ENCODE measurements at places on chromosomes 1 and 21. TPM values are rescaled to one million over a fixed set of nuclear protein-coding genes. Genes with fewer than 3 reads are reported as not detected.

The ANGEL2 gene
- 70.6 TPM for total RNA-seq

The HES2 gene
- total RNA-seq: 0.22 TPM

The HP1BP3 gene
- 257 TPM for total RNA-seq

The GBP6 gene
- not detected for total RNA-seq

The FOXD2 gene
- 0.32 TPM for total RNA-seq

The TGFBR3 gene
- total RNA-seq: 9.0 TPM

The RUNX1 gene
- 0.19 TPM for total RNA-seq

The A3GALT2 gene
- total RNA-seq: not detected

The ARID4B gene
- total RNA-seq: 38.5 TPM

The NEGR1 gene
- total RNA-seq: 0.62 TPM

The CA14 gene
- 56.4 TPM for total RNA-seq

The COA7 gene
- 10.9 TPM for total RNA-seq

The LRRC8C gene
- total RNA-seq: 5.5 TPM

The CAP1 gene
- 154 TPM for total RNA-seq

The INSRR gene
- total RNA-seq: not detected

The XCL1 gene
- total RNA-seq: not detected

The CYP4A11 gene
- not detected for total RNA-seq

The PTPN7 gene
- not detected for total RNA-seq

The GFI1 gene
- not detected for total RNA-seq

The TLCD4 gene
- 3.2 TPM for total RNA-seq

The EFNA3 gene
- total RNA-seq: 4.0 TPM

The FCRLA gene
- total RNA-seq: not detected

The PBX1 gene
- 91.1 TPM for total RNA-seq

The NPR1 gene
- total RNA-seq: 0.19 TPM

The DRAXIN gene
- total RNA-seq: 27.1 TPM

The MRPS21 gene
- 75.1 TPM for total RNA-seq

The PLA2G2C gene
- total RNA-seq: not detected

The ARPC5 gene
- 90.1 TPM for total RNA-seq

The CTSK gene
- 3.9 TPM for total RNA-seq

The GPN2 gene
- 10.9 TPM for total RNA-seq

The FCRL1 gene
- total RNA-seq: not detected

The B3GALNT2 gene
- 43.0 TPM for total RNA-seq

The NMNAT2 gene
- total RNA-seq: 2.7 TPM

The PLPPR4 gene
- total RNA-seq: 0.46 TPM

The ABCA4 gene
- 0.87 TPM for total RNA-seq

The PRAMEF25 gene
- not detected for total RNA-seq

The TAF1A gene
- 32.8 TPM for total RNA-seq

The VWA5B1 gene
- not detected for total RNA-seq

The TMEM9 gene
- 109 TPM for total RNA-seq

The KCNE2 gene
- total RNA-seq: not detected

The TRIM46 gene
- total RNA-seq: 3.9 TPM

The SHE gene
- not detected for total RNA-seq

The SPRR5 gene
- total RNA-seq: not detected

The HTR1D gene
- total RNA-seq: 2.0 TPM

The CLK2 gene
- total RNA-seq: 41.7 TPM

The ADAMTS5 gene
- total RNA-seq: under 0.01 TPM

The PEAR1 gene
- not detected for total RNA-seq

The IKBKE gene
- 0.26 TPM for total RNA-seq

The IL10 gene
- total RNA-seq: not detected

The LRRC71 gene
- not detected for total RNA-seq

The SPRR3 gene
- not detected for total RNA-seq

The GJC2 gene
- not detected for total RNA-seq

The CATSPER4 gene
- total RNA-seq: not detected

The CASQ2 gene
- total RNA-seq: not detected

The SH3BP5L gene
- 9.6 TPM for total RNA-seq

The ATP8B2 gene
- 41.6 TPM for total RNA-seq

The RIIAD1 gene
- total RNA-seq: not detected

Measured in neural progenitor cell (in vitro differentiated cells).